Caco-2 (cell line): ENCODE measurements at places on chromosomes 7 and 10. TPM values are rescaled to one million over a fixed set of nuclear protein-coding genes. Genes with fewer than 3 reads are reported as not detected.

DNA sequence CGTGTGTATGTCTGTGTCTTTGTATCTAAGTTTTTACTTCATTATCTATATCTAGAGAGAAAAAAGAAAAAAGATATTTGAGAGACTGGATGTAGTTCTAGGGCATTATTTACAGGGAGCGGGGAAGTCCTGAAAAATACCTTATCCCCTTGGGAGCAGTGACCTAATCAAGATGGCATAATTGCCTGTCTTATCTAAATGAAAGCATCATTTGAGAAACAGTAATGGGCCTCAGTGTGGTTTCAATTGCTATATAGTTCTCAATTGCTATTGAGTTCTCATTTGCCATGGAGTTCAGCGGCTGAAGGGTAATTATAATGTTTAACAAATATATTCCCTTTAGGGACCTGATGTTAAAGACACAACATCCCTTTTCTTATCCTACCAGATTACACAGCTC, 216.5 kb downstream of the PLXNA4 start:
- no peak for DNase-seq
- peaks cover 1% of the 10 kb centered on the region; the same call in 1 of the 2 replicates for H3K27me3 ChIP-seq
- H3K4me1 ChIP-seq, result no peaks in the 10 kb centered on the region

GRCh38 chr7:101998906-101999240, 181.4 kb downstream of the CUX1 start:
- no peaks in the 10 kb centered on the region for H3K27me3 ChIP-seq
- H3K27ac ChIP-seq, result no peak overlapping the region
- H3K4me3 ChIP-seq, result no peak overlapping the region
- peak; percentile 65 for DNase-seq
- H3K4me1 ChIP-seq, result peaks cover 26% of the 10 kb centered on the region

- no peak overlapping the region for H3K4me3 ChIP-seq
- H3K36me3 ChIP-seq, result no peaks in the 10 kb centered on the region
- H3K27me3 ChIP-seq, result no peaks in the 10 kb centered on the region
- peaks cover 28% of the 10 kb centered on the region for H3K4me1 ChIP-seq
- peak; percentile 7 for DNase-seq
- H3K27ac ChIP-seq, result no peak overlapping the region
These were observed 171.9 kb downstream of the SRPK2 start for GRCh38 chr7:105216786-105217185.

GRCh38 chr10:6171881-6172695, 30.6 kb upstream of the PFKFB3 start:
- peaks cover 17% of the 10 kb centered on the region for H3K4me1 ChIP-seq
- no peak overlapping the region for H3K27ac ChIP-seq
- no peaks in the 10 kb centered on the region for H3K27me3 ChIP-seq
- no peak for DNase-seq
- H3K4me3 ChIP-seq, result no peak overlapping the region

UCN3 gene
- not detected in 2 replicates for total RNA-seq

POMZP3 gene
- total RNA-seq, result 16.5 and 23.8 TPM in 2 replicates

UNCX gene
- not detected in 2 replicates for total RNA-seq
